Stimulated activated CD4-positive, alpha-beta T cell treated with anti-CD3 and anti-CD28 coated beads, Interleukin-1b, Interleukin-23, amount 100 ng/mL, for 1 hour (primary cell): ENCODE measurements at places on chromosomes 12 and 14.

DNA sequence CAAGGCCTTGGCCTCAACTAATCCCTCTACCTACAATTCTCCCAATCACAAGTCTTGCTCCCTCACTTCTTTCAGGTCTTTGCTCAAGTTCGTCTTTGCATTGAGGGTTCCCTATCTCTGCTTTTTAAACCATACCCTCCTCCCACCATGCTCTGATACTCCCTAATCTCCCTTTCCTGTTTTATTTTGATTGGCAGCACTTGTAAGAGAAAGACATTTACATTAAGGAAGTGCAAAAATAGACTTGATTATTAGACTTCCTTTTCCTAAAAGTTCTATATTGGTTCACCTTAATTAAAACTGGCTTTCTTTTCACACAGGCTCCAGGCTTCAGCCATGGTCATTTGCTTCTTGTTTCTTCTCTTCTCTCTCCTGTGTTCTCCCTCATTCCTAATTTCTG lies 18.3 kb upstream of the WIF1 start:
- DNase-seq = no peak

DNA sequence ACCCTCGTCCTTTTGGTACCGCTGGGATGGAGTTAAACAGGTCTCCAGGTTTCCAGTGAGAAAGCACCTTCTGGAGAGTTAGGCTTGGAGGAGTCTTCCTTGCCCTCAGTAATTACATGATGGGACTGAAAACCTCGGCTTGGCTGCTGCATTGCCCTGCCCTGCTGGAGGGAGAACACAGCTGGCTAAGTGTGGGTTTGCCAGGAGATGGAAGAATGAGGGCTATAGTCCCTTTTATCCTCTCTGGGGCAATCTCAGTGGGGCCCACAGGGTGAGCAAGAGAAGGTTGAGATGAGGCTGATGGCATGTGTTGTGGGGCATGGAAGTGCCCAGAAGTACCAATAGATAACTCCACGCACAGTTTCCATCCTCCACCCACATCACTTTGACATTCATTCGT lies 23.2 kb upstream of the MEG3 start:
- no peak for DNase-seq

GRCh38 chr14:97117693-97118092 lies 320.5 kb downstream of the VRK1 start:
- no peak for DNase-seq

DNA sequence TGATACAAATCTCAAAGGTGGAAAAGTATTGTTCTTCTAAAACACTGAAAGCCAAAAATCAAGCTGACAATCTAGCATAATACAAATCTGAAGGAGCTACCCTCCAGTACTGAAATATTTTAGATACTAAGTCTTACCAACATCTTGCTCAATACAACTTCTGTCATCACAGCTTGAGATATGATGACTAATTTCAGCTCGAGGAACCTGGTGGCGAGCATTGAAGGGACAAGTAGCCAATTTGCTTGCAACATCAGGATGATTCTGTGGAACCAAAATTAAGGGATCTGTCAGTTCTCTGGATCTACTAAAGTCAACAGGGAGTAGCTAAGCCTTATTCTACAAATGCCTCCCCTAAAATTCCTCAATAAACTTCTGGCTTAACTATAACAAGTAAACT lies 10.4 kb downstream of the GTSF1 start:
- DNase-seq = no peak

DNA sequence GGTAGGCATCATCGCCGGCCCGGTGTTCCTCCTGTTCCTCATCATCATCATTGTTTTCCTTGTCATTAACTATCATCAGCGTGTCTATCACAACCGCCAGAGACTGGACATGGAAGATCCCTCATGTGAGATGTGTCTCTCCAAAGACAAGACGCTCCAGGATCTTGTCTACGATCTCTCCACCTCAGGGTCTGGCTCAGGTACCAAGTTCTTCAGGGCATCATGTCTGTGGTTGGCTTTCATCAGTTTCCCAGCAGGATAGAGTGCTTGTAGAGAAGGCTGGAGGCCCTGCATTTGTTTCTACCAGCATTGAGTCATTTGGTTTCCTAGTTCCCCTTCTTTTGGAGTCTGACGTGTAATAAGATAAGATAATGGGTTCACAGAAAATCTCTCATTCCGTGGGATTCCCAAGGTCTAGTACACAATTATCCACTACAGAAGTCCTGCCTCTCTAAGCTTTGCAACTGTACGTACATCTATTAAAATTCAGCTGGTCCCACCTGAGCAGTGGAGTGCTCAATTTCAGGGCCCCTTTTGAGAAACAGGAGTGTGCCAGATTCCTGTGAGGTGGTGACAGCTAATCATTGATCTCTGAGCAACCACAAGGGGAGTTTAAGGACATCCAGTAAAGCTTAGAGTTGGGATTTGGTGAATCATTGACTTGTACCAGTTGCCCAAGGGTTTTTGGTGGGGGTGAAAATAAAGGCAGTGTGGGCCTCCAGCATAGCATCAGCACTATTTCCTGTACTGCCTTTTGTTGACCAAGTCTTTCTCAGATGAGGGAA lies 25.1 kb downstream of the ACVR1B start:
- no peak for DNase-seq

DNA sequence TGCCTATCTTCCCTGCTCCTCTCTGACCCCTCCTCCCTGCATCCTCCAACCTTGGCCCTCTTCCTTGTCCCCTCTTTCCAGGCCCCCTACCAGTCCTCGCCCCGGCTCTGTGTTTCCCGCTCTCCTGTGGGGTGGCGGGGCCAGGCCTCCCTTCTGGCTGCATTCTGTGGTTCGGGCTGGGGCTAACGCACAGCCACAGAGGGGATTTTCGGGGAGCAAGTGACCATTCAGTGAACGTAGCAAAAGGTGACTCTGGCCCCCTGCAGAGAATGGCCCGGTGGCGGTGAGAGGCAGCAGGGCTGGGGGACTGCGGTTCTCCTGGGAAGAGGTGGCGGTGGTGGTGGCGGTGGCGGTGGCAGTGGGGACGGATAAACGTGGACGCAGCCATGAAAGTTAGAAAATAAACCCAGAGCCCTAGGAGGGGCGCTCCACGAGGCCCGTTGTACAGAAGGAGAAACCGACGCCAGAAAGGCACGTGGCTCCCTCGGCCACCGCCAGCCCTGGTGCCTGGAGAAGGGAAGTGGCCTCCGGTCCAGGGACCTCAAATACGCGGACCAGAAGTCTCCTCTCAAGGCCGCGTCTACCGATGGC lies 269.6 kb downstream of the ADGRD1 start:
- no peak for DNase-seq

GRCh38 chr12:132491138-132491663 lies 1.2 kb downstream of the FBRSL1 start:
- no peak for DNase-seq

DNA sequence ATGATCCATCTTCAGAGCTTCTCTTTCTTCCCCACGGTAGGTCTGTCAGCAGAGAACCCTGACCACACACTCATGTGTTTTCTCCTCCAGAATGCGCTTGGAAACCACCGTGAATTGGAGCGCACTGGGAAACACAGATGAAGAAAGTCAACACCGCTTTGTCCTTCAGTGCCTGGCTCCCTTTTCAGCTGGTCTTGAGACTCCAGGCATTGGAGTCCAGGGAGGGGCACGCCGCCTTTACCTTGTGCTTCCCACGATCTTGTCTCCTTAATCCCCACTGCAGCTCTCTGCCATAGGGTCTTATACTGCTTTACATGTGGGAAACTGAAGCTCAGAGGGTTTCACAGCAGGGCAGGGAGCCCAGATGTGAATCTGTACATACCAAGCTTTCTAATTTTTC lies 1.1 kb downstream of the FAM90A1 start:
- no peak for DNase-seq

- DNase-seq = no peak
These were observed 279.9 kb upstream of the RGS6 start for GRCh38 chr14:71652368-71652767.

DNA sequence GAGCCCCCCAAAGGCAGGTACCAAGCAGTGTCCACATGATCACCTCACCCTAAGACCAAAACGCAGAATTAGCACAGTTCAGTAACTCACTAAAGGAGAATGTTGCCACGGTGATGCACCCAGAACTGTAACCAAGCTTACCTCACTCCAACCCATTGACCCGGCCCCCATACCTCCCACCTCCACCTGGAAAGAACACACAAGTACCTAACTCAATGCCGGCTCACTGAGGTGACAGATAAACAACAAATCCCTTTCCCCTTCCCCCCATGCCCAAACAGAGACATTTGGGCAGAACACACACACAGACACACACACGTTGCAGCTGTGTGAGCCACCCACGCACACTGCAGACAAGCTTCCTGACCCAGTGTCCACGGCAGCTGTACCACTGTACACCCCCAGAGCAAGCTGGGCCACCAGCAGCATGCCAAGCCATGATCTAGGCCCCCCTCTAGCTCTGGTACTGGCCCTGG lies 1.3 kb downstream of the RAPGEF3 start:
- no peak for DNase-seq

- DNase-seq = no peak
These were observed 8.1 kb upstream of the P2RX7 start for GRCh38 chr12:121124402-121125109.

DNA sequence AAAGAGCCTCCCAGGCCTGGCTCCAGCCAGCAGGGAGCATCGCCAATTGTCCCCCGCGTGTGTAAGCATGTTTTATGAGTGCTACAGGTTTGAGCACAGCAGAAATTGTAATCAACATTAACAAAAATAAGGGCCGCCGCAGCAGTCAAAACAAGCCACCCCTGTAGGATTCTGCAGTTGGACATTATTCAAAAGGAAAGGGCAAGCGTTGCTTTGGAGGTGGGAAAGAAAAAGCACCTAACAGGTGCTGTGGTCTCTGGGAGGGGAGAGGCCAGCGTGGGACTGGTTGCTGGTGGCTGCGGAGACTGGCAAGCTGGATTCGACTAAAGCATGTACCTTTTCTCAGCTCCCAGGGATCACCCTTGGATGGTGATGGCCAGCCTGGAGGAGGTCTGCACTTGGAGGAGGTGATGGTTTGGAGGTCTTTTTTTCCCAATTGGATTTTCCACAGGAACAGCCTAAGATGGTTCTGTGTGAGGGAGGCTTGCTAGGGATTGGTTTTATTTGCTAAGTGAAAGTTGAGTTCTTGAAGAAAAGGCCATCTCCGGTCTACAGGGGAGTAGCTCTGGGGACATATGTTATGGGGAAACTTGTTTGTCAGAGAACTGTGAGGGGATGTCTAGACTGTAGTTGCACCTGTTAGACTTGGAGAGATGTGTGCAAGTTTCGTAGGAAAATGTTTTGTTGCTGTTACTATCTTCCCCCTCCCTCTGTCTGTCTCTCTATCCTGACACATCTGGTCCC lies 2.0 kb downstream of the DYRK2 start:
- no peak for DNase-seq

DNA sequence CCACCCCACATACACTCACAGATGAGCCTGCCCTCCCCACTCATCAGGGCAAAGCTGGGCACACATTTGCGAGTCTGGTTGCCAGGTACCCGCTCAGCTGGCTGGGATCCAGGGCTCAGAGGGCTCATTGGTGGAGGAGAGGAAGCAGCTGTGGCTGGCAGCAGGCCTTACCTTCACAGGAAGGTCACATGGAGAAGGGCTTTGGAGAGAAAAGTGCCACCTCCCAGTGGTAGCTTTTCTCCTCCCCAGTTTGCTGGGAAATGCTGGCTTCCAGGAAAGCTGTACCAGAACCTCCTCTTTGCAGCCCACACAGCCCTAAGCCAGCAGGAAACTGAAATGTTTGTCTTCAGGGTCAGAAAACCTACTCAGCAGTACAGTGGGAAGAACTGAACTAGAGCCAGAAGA lies 55.6 kb downstream of the LGMN start:
- DNase-seq = no peak

- DNase-seq = no peak
These were observed 693.3 kb downstream of the MED13L start for GRCh38 chr12:115584156-115584555.

DNA sequence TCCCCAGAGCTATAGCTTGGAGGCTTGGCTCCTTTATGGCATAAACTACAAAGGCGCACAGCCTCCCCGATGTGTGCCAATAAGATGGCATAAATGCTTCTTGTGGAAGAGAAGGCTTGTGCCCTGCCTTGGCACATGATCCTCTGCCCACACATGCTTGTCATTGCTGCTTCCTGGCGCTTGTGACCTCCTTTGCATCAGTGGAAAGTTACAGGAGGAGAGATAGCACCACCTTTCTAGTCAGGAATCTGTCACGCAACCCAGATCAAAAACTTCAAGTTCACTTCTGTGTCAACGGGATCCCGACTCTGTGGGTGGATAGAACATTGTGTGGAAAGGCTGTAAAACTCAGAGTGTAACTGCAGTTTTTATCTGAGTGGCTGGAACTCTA lies 183.8 kb upstream of the HIF1A start:
- DNase-seq = no peak

DNA sequence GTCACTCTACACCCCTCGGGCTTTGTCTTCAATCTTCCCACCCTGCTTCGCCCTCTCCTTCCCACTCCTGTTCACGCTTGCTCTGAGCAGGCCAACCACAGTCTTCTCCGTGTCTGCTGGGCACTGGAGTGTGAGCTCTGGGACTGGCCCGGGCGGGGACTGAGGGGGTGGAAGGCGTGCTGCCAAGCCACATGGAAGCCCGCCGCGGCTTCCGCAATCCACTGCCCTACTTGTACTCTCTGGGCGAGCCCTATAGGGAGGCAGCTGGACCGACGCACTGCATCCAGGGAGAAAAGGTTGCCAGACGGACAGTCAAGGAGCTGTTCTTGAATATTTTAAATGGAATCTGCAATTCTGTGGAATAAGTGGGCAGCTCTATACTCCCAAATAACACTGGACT lies 24.8 kb downstream of the GOLGA3 start:
- DNase-seq = no peak

DNA sequence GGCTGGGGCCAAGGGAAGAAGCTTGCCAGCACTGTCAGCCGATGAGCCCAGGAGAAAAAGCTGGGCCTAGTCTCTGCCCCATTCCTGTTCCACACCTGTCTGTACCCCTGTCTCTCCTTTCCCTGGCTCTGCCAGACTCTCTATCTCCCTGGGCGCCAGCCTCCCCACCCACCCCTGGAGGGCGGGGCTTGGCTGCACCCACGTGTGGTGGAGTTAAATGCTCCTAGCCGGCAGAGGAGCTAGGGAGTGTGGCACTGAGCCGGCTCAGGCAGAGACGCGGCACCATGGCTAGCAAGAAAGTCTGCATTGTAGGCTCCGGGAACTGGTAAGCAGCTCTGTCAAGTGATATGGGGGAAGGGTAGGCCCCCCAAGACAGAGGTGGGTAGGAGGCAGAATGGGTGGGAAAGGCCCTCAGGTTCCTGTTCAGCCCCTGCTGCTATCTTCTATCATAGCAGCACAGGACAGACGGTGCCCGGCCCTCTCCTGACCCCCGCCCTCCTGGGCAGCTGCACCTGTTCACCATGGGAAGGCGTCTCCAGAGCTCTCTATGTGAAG lies at the start of gene GPD1:
GPD1 (plus strand) TSS at position 242 of the 555 bp plus-strand sequence; CDS start at position 285, 43 bp downstream.
- DNase-seq = no peak

- no peak for DNase-seq
These were observed 25.5 kb upstream of the NPFF start for GRCh38 chr12:53532524-53533445.

DNA sequence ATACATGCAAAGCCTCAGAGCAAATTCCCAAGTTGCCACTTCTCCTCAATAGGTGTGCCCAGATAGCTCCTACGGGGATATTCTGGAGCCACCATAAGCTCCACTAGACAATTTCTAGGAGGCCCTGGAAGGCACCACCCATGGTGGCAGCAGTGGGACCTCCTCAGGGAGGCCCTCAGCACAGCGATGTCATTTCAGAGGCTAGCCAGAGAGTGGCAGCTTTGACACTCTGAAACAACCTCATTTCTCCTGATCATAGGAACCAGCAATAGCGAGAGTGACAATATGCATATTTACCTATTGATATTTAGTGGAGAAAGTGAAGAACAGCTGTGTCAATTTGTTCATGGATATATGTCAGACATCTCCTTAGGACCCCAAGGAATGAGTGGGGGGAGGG lies 612.3 kb downstream of the SOX5 start:
- no peak for DNase-seq

- DNase-seq = no peak
These were observed 49.9 kb upstream of the BBS10 start for GRCh38 chr12:76398106-76398505.
